Psoas muscle (tissue), 8 donors: ENCODE measurements at places on chromosomes 1 and 21. TPM values are rescaled to one million over a fixed set of nuclear protein-coding genes. Genes with fewer than 3 reads are reported as not detected.

SERINC2 gene
- total RNA-seq: 50.7 TPM

AGMAT gene
- total RNA-seq: 2.6 TPM

RPTN gene
- total RNA-seq: not detected

RAB13 gene
- total RNA-seq: 31.8 TPM

TRIM45 gene
- total RNA-seq: 10.9 TPM

ADAMTS5 gene
- total RNA-seq: 2.5 TPM

OR2L3 gene
- total RNA-seq: not detected

CFHR5 gene
- not detected for total RNA-seq

KRTAP23-1 gene
- not detected for total RNA-seq

GRHL3 gene
- 0.30 TPM for total RNA-seq

CLEC20A gene
- not detected for total RNA-seq

NPR1 gene
- total RNA-seq: 11.1 TPM

KIF26B gene
- 0.15 TPM for total RNA-seq

MRPL39 gene
- total RNA-seq: 40.5 TPM

HCRTR1 gene
- 0.18 TPM for total RNA-seq

MCL1 gene
- total RNA-seq: 129 TPM

S100A1 gene
- total RNA-seq: 1,048 TPM

HAPLN2 gene
- total RNA-seq: 0.30 TPM

TSPAN1 gene
- total RNA-seq: 2.7 TPM

C8B gene
- total RNA-seq: not detected

TIE1 gene
- total RNA-seq: 9.9 TPM

TFF2 gene
- total RNA-seq: not detected
